ENCODE measurements at places on chromosomes 5 and 9. TPM values are rescaled to one million over a fixed set of nuclear protein-coding genes. Genes with fewer than 3 reads are reported as not detected.

ASTN2 gene
- 9.0 TPM for total RNA-seq

SPINK6 gene
- total RNA-seq = not detected

ZNF354B gene
- 31.2 TPM for total RNA-seq

IFNA2 gene
- not detected for total RNA-seq

GRCh38 chr9:93621922-93622321 lies 45.5 kb downstream of the PHF2 start:
- DNase-seq = no peak

DNA sequence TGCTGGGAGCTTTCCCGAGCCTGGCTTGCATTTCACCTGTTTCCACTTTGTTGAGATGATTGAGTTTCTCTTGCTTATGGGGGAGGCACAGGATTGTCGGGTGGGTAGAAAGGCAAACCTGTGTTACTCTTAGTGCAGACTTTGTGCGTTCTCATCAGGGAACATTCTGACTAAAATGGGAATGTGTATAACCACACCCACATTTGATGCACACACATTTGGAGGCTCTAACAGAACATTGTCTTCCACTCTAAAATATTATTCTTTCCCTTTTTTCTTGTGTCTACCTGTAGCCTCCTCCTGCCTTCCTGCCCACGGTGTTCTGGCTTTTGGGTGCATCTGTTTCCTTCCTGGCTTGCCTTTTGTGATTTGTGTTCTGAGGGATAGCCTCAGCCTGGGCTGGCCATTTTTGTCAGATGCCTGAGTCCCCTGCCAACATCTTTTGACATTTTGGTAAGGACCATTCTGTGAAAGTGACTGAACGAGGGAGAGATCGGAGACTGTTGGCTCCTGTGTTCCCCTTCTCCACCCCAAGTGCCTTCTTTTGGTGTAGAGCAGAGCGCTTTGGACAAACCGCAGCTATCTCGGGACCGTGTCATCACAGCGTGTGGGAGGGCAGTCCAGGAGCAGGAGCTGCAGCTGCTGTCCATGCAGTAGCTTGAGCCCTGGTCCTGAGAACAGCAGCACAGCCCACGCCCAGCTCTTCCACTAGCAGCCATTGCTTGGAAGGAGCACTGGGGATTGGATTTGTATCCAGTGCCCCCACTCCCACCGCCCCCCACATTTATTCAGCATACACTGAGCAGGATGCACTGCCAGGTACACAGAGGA lies 101.4 kb downstream of the ARHGAP26 start:
- DNase-seq = no peak

GRCh38 chr9:114684036-114684435 lies 2.0 kb upstream of the TEX48 start:
- DNase-seq = no peak

- DNase-seq = no peak
These were observed 120.3 kb downstream of the CDC42SE2 start for GRCh38 chr5:131384173-131384572.

DNA sequence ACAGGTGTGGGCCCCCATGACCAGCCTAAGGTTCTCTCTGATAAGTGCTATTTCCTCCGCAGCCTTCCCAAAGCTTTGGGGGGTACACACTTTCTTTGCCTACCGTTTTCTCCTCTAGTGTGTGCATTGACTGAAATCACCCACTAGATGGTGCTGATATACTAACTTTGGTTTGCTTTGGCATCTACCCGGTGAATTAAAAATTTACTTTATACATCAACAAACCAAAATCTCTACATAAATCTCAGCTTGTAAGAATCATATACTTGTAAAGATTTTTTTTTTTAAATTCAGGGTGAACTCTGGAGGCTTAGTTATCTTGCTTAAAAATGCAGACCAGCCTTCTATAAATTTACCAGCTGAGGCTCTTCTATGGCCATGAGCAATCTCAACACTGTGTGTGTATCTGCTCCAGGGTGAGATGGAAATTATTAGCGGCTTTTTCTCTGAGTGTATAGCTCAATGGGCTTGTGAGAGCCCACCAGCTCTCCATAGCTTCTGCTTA lies 475.7 kb upstream of the TNC start:
- DNase-seq = peak; percentile 49

DNA sequence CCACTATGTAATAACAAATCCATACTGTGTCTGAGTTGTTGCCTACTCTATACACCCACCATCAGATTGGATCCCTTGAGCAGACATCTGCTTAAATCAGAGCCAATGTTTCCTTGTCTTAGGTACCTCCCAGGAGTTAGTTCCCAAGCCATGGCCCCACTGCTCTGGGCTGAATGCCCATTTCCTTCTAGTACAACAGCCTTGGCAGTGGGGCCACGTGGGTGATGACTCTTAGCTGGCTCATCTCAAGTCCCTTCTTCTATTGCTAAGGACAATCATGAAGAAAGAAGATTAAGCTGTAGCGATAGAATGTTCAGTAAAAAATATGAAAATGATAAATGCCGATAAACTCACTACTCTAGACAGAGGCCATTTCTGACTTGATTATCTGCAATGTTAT lies 16.6 kb downstream of the PTGR1 start:
- DNase-seq = no peak

DNA sequence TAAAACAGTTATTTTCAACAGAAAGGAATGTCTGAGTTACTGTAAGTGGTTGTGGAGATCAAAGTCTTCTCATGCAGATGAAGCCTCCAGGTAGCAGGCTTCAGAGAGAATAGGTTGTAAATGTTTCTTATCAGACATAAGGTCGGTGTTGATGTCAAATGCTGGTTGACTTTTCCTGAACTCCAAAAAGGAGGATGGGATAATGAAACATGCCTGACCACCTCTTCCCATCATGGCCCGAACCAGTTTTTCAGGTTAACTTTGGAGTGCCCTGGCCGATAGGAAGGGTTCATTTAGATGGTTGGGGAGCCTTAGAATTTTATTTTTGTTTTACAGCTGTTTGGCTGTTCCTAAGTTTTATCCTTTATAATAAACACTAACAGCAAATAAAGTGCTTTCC lies 478.4 kb downstream of the ACTL7B start:
- no peak for DNase-seq

All from tibial nerve (tissue), 4 donors.